Stimulated activated CD8-positive, alpha-beta memory T cell treated with anti-CD3 and anti-CD28 coated beads, Interleukin-4, amount 100 ng/mL, for 1 hour (primary cell): ENCODE measurements at places on chromosomes 12 and 14.

- no peak for DNase-seq
These were observed 11.8 kb upstream of the POLR3B start for GRCh38 chr12:106345746-106346145.

- no peak for DNase-seq
These were observed 157.6 kb downstream of the AACS start for GRCh38 chr12:125222876-125223275.

DNA sequence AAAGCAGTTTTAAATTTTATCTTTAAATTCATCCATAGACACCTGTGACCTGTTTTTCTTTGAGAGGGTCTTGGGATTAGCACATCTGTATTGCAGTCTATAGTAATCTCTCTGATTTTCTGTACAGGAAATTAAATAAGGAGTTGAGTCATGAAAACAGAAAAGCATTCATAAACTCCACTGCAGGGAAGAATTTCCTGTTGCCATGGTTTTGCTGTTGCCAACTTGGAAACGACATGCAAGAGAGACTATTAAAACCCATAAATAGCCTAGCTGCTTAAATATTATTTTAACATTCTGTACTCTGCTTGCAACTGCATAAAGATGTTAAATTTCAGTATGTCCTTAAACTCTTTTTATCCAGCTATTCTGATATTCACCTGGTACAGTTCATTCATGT lies 281.0 kb upstream of the RGS6 start:
- no peak for DNase-seq

DNA sequence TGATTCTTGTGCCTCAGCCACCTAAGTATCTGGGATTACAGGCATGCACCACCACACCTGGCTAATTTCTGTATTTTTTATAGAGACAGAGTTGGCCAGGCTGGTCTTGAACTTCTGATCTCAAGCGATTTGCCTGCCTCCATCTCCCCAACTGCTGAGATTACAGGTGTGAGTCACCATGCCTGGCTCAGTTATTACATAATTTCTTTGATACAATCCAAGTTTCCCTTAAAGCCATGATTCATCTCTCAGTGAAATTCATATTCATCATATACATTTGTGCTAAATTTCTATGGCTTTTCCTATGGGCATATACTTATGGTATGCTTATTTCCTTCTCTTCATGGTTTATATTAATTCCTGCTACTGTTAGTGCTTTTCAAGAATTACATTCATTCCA lies 29.1 kb upstream of the PZP start:
- no peak for DNase-seq

GRCh38 chr12:27779416-27779919 lies 565 bp upstream of the KLHL42 start:
- no peak for DNase-seq

DNA sequence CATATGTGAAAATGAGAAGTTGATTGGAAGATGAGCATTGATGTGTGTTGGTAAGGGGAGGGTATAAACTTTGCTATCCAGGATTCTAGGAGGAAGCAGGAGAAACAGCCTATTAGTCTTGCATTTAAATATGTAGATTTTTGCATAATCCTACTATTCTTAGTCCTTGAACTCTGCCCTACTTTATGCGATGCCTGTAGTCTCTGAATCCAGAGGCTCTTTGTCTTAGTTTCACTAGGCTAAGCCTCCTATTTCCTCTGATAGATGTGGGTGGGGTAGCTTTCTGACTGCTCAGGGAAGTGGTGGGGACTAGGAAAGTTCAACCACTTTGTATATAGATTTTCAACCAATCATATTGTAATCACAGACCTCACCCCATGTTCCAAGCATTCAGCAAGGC lies 49.5 kb upstream of the KCNC2 start:
- no peak for DNase-seq

DNA sequence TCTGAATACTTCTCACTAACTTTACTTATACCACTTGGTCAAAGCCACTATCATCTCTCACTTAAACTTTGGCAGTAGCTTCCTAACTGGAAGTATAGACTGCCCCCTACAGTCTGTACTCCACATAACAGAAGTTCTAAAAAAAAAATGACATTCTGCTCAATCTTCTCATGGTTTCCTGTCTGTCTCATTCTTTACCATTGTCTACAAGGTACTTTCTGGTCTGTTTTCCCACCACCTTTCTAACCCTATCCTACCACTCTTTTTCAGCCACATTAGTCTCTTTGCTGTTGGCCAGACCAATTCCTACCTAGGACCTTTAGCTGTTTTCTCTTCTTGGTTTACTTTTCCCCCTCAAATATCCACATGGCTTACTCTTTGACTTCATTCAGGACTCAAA lies 14.7 kb downstream of the CPSF6 start:
- DNase-seq = no peak

DNA sequence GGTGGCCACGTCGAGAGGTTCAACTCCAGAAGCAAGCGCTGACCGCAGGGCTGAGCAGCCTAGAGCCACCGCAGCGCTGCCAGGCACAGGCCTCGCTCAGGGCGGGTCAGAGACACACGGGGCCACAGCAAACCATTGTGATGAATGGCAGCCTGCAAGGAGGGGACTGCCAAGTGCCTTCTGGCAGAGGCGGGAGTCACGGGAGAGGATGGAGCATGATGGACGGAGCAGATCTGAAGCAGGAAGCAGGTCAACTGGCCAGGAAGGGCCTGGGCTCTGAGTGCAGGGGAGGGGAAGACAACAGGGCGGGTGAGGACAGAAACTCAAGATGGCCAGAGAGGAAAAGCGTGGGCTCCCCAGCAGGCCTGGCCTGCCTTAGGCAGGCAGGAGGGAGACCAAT lies 49.8 kb downstream of the CDC42BPB start:
- DNase-seq = no peak

GRCh38 chr14:70415788-70416187 lies 1.1 kb downstream of the SYNJ2BP start:
- no peak for DNase-seq
